ENCODE measurements at places on chromosomes 6 and 20.

- DNase-seq: no peak
Observed at GRCh38 chr6:102885165-102885564, 1491.7 kb downstream of the GRIK2 start.

DNA sequence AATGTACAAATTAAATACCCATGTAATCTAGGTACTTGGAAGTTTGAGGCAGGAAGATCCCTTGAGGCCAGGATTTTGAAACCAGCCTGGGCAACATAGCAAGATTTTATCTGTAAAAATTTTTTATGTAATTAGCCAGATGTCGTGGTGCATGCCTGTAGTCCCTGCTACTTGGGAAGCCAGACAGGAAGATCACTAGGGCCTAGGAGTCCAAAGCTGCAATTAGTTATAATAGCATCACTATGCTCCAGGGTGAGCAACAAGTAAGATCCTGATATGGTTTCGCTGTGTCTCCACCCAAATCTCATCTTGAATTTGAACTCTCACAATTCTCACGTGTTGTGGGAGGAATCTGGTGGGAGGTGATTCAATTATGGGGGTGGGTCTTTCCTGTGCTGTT is 535.8 kb downstream of the TENT5A start:
- DNase-seq: no peak

- no peak for DNase-seq
Observed at GRCh38 chr6:106666282-106667021, 37.1 kb downstream of the QRSL1 start.

DNA sequence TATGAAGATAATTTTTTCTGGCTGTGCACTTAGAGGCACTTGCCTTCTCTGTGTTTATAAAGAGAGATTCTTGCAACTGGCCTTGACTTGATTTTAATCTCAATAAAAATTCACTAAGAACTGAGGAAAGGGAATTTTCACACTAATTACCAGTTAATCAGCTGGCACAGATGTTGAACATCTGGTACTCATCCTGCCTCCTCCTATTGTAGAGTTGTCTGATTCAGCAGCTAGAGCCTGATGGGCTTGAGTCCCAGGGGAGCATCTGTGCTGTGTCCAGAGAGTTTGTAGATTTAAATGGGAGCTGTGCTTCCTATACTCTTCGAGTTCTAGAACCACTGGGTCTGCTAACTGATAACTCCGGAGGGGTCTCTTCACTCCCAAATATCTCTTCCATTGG is 284.4 kb upstream of the RNF24 start:
- DNase-seq: no peak

GRCh38 chr6:153849072-153849779 is 189.8 kb upstream of the OPRM1 start:
- DNase-seq: no peak

GRCh38 chr6:35731736-35732532 is 4.9 kb upstream of the ARMC12 start:
- DNase-seq: peak; percentile 93

DNA sequence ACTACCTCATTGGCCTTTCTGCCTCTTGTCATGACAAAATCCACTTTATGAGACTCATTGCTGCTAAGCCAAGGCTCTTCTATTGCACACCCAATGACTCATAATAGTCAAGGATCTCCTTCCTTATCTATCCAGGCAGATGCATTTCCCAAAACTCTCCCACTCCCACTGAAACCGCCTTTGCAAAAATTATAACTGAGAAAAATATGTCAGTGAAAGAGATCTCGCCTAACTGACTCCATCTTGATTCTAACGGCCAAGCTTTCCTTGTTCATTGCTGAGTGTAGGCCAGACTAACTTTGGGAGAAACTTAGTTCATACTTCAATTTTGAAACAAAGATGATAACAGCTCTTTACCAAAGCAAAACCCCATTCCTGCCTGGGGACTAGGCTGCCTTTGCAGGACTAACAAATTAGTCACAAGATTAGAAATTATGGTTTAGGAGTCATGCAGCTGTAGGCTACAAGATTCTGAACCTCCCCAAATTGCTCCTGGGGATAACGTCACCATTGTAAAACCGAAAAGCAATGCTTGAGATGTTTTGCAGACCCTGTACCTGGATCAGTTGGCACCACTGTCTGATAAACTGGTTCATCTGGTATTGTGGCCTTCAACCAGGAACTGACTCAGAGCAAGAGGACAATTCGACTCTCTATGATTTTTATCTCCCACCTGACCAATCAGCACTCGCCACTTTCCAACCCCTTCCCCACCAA is 47.1 kb downstream of the HAO1 start:
- no peak for DNase-seq

GRCh38 chr6:129593233-129593564 is 116.8 kb downstream of the ARHGAP18 start:
- no peak for DNase-seq

- DNase-seq: no peak
Observed at GRCh38 chr20:15699431-15700146, 873.7 kb downstream of the KIF16B start.

GRCh38 chr6:31152781-31153180 is 4.8 kb downstream of the CCHCR1 start:
- no peak for DNase-seq

GRCh38 chr6:146889303-146889702 is 290.5 kb downstream of the ADGB start:
- no peak for DNase-seq

DNA sequence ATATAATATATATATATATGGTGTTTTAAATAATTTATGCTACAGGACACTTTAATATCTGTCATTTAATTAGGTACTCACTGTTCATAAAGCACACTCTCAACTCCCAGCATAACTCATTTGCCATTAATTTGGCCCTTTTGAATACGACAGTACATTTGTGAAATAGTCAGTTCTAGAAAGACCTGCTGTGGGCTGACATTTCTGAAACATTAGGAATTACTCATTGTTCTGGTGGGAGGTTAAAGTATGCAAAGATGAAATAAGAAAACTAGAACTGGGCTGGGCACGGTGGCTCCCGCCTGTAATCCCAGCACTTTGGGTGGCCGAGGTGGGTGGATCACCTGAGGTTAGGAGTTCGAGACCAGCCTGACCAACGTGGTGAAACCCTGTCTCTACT is 497.5 kb downstream of the UTRN start:
- DNase-seq: no peak

- DNase-seq: peak; percentile 9
Observed at GRCh38 chr20:23446505-23446904, 6.2 kb downstream of the CST11 start.

DNA sequence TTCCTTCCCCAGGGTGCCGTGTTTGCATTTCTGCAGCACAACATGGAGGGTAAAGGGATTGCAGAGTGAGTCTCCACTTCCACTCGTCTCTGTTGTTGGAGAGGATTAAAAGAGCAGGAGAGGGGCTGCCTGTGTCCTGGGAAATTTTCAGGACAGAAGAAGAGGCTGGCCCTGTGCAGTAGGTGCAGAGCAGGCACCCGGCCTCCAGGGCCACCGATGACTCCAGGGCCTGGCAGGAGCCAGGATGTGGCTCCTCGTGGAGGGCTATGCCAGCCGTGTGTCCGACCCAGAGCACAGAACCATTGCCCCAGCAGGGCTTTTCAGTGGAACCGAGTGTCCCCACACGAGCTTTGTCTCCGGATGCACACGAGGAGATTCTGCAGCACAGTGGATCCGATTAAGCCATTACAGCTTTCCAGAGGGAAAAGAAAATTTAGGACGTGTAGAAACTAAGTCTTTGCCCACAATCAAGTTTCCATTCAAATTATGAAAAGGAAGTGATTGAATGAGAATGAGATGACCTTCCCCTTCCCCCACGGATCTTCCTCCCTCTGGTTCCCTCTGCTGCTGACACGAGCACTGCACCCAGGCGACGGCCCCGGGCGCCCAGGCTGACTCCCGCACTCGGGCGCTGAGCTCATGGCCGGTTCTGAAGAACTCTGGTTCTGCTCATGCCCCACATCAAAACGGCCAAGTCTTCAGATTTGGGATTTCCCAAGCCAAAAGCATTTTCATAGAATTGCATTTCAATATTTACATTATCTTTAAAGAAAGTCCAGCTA is 43.1 kb upstream of the UNC93A start:
- DNase-seq: no peak

- no peak for DNase-seq
Observed at GRCh38 chr20:50136822-50137599, 16.5 kb downstream of the PEDS1 start.

- DNase-seq: no peak
Observed at GRCh38 chr20:37519508-37520418, 1.3 kb upstream of the NNAT start.

DNA sequence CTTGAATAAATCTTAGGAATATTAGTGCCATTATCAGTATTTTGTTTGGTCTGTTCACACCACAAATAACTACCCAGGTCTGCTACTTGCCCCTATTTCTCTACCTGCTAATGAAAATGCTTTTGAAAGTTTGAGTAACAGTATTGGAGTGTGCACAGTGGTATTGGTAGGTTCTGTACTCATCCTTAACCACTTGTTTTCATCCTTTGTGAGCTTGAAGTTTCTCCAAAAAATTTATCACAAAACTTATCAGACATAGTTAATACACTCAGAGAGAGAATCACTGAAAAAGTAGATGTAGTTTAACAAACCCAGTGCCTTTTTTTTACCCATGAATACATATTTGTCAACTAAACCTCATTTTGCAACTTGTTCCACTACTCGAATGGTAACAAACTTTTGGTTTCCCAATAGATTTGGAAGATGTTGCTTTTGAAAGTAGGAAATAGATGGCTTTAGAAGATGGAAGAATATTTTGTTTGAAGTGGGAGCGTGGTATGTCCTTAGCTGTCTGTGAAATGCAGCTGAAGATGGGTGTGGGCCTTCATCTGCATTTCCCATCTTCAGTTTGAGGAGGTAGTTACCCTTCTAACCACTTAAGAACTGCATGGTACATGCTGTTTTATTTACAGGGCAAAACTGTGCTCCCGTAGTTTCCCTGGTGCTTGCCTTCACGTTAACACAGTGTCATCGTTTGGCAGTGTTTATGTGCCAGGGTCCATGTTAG is 9.0 kb downstream of the PTPN1 start:
- DNase-seq: no peak

DNA sequence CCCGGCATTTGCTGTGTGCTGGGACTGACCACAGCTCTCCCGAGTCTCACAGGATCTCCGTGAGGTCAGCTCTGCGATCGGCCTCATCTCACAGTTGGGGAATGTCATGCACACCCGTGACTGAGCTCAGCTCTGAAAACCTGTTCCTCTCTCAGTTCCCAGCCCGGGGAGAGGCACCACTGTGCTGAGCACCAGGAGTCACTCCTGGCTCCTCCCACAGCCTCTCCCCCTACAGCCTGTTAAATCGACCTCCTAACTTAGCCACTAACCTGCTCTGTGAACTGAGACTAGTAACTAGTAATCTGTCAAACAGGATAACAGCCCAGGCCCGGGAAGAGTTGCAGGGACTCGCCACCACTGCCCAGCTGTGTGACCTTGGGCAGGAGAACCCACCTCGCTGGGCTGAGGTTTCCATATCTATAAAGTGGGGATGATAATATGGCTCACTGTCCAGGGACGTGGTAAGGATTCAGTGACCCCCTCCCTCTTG is 20.1 kb upstream of the NOL4L start:
- no peak for DNase-seq

GRCh38 chr6:19979986-19980385 is 142.8 kb downstream of the ID4 start:
- DNase-seq: no peak

DNA sequence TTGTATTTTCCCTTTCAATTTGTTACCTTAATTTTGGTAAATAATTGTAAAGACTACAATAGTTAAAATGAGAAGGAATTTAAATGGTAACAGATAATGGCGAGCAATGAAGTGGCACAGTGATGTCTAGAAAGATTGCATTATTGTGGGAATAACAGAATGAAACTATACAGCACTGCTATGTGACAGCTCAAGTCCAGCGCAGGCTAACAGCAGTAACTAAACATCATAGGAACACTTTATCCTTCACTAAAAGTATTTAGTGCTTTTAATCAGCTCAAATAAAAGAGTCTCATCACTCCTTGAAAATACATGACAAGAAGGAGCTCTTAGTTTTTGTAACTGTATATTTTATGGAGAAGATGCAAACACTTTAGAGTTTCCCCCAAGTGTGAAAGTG is 190.8 kb downstream of the TENT5A start:
- no peak for DNase-seq

DNA sequence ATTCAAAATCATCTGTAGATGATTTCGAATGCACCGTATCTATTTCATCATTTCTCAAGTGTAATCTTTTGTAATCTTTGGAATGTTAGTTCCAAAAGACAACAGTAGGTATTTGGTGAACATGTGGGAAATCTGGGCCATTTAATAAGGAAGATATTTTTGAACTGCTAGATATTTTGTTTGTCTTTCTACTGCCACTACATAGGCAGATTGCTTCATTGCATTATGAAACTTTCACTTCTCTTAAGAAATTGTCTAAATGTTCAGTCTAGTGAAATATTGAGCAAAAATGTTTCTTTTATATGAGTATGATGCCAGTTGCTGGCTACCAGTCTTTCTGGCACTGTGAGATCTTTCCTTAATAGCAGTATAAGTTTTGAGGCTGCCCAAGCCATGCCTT is 527.8 kb upstream of the RNF217 start:
- DNase-seq: no peak

DNA sequence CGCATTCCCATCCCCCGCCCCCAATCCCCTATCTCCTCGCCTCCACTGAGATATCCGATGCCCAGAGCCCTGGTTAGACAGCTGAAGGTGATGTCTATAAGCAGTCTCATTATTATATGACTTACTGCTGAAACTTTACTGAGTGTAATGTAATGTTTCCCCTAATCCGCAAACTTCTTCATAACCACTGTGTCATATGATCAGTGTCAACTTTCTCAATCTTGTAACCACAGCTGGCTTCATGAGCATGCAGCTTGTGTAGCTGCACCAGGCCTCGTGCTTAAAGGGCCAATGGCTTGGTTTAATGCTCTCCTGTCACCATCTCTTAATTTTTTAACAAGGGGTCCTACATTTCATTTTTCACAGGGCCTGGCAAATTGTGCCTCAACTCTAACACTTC is 8.1 kb downstream of the ASIP start:
- DNase-seq: no peak

DNA sequence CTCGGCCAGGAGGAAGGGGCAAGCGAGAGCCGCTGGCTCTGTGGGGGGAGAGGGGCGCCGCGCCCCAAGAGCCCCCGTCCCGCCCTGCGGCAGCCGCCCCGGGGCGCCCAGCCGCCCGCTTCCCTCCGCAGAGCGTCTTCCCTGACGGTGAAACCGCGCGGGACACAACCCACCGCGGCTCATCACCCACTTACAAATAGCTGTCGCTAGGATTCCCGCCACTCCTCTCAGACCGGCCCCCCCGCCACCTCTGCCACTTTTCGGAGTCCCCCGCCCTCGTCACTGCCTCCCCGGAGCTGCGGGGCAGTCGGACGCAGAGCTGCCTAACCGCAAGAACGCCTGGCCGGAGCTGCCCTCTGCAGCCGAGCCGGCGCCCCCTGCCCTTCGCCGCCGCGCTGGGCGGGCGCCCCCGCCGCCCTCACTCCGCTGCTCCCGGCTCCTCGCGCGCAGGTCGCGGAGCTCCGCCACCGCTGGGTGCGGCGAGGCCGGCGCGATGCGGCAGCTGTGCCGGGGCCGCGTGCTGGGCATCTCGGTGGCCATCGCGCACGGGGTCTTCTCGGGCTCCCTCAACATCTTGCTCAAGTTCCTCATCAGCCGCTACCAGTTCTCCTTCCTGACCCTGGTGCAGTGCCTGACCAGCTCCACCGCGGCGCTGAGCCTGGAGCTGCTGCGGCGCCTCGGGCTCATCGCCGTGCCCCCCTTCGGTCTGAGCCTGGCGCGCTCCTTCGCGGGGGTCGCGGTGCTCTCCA is at the start of gene SLC35D3:
Gene SLC35D3, plus strand, starts transcription at position 366 of the 749 bp plus-strand sequence. Its CDS starts 128 bp downstream, at position 494.
- no peak for DNase-seq

GRCh38 chr20:50292591-50293283 is 102.1 kb downstream of the CEBPB start:
- peak; percentile 25 for DNase-seq

GRCh38 chr20:43985121-43985520 is 70.5 kb downstream of the TOX2 start:
- DNase-seq: no peak
